NCI-H2081 treated with DMSO at 0.1 percent for 48 hours (cell line): ENCODE measurements at places on chromosomes 1 and 21.

GRCh38 chr1:45272913-45273371 is 53.8 kb upstream of the HPDL start:
- DNase-seq = no peak

- no peak for DNase-seq
Measured at GRCh38 chr1:109803901-109804331, 40.2 kb upstream of the EPS8L3 start.

DNA sequence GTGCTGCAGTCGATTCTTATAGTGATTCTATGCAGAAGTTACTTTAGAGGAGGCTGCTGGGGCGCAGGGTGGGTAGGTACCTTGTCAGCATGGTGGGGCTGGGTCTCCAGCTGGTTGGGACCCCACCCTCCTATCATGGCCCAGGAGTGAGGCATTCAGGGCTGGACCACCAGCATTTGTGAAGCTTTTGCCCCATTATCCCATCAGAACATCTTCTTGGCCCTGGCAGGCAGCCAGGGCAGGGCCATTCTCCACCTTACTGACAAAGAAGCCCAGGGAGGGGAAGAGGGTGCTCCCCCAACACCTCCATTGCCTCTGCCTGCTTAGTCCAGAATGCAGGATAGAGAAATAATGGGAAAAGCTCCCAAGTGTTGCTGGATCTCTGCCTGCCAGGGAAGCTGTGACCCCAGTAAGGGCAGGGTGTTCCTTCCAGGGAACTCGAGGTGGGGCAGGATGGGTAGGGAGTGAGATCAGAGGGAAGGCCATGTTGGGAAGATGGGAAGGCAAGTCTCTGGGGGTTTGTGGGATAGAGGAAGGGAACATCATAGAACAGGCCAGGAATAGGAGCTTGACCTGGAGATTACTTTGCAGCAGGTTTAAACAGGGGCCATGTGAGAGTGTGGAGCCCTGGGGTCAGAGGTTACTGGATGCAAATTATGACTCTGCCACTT is 16.2 kb upstream of the SLC2A1 start:
- no peak for DNase-seq

DNA sequence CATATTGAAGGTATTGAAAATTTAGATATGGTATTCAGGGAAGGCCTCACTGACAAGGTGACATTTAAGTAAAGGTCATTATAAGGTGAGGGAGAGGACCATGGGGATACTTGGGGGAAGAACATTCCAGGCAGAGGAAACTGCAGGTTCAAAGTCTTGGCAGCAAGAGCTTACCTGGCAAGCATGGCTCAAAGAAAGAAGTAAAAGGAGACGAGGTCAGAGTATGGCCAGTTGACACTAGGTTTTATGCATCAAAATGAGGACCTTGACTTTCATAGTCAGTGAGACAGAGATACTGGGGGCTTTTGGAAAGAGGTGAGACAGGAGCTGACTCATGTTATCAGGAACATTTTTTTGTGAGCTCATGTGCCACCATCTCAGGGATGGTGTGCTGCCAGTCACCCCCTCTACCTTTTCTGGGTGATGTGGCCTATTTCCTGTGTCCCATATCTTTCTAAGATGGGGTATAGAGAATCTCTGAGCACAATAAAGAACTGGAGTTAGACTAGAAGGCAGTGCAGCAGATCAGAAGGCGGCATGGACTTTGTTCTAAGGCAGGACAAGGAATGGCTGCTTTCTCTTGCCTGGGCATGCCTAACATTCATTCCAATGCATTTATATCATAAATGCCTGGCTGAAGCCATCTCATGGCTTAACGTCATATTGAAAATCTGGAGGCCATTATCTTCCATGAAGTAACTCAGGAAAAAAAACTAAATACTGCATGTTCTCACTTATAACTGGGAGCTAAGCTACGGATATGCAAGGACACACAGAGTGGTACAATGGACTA is 406.7 kb downstream of the NTNG1 start:
- DNase-seq = no peak

GRCh38 chr1:118487932-118488331 is 302.9 kb upstream of the SPAG17 start:
- no peak for DNase-seq

- no peak for DNase-seq
Measured at GRCh38 chr1:201696217-201696761, 132.7 kb upstream of the IPO9 start.

GRCh38 chr21:44931137-44931500 is 8.7 kb upstream of the SLX9 start:
- DNase-seq = no peak

GRCh38 chr1:158830904-158831507 is at the start of gene MNDA:
Gene MNDA (plus strand): TSS chr1:158831351. CDS start chr1:158842154, 10,803 bp downstream.
- DNase-seq = no peak

- no peak for DNase-seq
Measured at GRCh38 chr1:110478886-110479285, 27.9 kb downstream of the PROK1 start.

DNA sequence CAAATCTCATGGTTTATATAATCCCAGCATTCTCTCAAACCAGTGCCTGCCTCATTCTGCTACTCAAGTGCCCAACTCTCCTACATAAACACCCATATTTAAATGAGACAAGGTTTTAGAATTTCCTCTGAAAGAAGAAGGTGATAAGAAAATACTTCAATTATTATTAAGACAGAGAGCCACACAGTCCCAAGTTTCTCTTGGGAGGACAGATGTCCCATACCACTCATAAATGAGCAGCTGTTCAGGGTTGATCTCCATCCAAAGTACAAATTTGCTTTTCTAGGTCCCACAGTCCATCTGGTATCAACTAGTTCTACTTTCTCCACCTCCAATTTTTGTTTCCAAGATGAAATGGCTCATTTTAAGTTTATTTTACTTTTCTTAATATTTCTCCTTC is 11.3 kb downstream of the DCAF8 start:
- DNase-seq = no peak

DNA sequence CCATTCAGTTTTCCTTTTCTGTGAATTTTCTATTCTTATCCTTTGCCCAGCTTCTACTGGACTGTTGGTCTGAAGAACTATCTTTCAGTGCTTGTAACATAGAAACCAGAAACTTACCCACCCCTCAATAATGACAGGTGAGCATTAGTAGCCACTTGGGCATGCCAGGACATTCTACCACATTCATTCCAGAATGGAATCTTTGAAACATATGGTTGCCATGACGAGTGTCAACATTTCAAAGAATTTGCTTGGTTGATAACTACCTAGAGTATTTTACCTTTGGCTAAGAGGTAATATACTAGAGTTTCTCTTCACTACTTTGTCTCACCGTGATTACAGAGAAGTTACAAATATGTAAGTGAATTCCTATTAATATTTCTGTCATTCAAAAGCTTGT is at the start of gene MROH9:
Gene MROH9 (plus strand): TSS at position 304 of the 400 bp plus-strand sequence. CDS start 10,023 bp downstream, outside the sequence.
- no peak for DNase-seq

- no peak for DNase-seq
Measured at GRCh38 chr21:45848331-45848730, 133.2 kb upstream of the COL6A1 start.

DNA sequence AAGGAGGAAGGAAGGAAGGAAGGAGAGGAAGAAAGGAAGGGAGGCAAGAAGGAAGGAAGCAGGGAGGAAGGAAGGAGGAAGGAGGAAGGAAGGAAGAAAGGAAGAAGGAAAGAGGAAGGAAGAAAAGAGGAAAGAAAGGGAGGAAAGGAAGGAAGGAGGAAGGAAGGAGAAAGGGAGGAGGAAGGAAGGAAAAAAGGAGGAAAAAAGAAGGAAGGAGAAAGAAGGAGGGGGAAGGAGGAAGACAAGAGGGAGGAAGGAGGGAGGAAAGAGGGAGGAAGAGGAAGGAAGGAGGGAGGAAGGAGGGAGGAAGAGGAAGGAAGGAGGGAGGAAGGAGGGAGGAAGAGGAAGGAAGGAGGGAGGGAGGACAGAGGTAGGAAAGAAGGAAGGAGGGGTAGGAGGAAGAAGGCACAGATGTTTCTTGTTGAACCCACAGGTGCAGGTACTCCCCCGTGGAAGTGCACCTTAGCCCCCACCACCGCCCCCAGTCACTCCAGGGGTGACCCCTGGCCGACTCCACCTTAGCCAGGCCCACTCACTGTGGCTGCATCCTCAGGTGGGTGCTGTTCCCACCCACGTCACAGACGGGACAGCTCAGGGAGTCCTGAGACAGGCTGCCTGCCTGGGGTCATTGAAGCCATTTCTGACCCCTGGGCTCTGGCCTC is 57.9 kb upstream of the TTC34 start:
- DNase-seq = no peak

GRCh38 chr1:39230261-39231190 is 26.0 kb downstream of the MACF1 start:
- no peak for DNase-seq

GRCh38 chr1:93604411-93604810 is 77.2 kb downstream of the BCAR3 start:
- DNase-seq = no peak

DNA sequence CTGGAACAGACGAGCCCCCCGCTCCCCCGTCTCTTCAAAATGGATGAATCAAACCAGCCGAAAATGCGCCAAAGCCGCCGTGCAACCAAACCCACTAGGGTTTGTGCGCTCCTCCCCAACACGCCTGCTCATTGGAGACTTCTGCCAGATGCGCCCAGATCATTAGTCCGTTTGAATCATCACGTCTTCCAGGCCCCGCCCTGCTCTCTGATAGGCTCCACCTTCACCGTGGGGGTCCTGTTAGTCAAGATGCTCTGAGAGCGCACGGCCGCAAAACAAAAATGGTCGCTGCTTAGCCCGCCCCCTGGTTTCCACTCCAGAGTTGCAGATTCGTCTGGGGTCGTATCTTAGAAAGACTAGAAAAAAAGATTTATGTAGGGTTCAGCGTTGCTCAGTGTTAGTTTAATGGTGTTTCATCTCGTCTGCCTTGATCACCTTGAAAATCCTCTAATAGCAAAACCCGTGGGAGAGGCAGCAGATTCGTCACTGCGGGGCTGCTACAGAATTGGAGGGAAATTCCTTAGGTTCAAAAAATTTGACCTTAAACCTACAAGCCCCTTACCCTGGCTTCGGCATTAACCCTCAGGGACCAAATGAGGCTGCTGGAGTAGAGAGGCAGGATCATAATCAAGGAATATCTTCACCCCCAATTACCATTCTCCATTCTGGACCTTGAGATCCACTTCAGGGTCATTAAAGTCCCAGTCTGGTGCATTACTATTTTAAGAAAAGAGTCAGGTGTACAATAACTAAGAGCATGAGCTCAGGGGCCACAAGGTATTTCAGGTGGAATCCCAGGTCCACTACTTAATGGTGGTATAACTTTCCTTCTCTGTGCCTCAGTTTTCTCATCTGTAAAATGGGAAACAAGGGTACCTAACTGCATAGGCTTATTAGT is at the start of gene NUCKS1:
Gene NUCKS1 (minus strand): TSS at position 45 of the 898 bp plus-strand sequence. CDS start 209 bp downstream, outside the sequence.
- DNase-seq = peak; percentile 99

GRCh38 chr1:210378736-210379135 is 50.0 kb downstream of the HHAT start:
- DNase-seq = no peak

DNA sequence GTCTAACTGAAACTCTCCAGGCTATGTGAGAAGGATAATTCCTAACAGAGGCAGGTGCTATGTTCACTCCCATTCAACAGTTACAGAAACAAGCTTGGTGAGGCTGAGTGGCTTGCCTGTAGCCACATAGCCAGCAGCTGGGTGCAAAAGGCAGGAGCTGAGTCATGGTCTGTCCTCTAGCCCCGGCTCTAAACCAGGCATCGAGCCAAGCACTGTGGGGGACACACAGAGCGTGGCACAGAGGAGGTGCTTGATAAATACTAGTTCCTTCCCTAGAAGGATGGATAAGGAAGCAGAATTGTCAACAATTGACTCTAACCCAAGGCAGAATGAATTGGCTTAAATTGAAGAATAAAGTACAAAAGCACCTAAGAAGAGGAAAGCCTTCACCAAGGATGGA is 10.4 kb upstream of the KCNA2 start:
- no peak for DNase-seq

DNA sequence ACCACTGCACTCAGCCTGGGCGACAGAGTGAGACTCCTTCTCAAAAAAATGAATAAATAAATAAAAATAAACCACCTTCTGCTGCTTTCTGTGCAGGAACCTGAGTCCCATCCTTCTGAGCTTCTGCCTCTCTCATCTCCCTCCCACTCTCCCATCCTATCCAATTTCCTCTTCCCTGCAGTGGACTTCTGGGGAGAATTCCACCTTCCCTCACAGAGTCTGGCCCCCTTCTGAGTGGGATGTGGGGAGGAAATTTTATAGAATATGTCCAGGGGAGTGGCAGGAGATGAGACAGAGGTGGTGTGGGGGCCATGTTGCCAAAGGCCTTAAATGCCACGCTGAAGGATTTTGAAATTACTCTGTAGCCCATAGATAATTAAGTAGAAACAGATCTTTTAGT is 5.4 kb upstream of the EFNA1 start:
- DNase-seq = no peak

- DNase-seq = no peak
Measured at GRCh38 chr21:24369746-24370145, 1237.5 kb downstream of the MRPL39 start.

DNA sequence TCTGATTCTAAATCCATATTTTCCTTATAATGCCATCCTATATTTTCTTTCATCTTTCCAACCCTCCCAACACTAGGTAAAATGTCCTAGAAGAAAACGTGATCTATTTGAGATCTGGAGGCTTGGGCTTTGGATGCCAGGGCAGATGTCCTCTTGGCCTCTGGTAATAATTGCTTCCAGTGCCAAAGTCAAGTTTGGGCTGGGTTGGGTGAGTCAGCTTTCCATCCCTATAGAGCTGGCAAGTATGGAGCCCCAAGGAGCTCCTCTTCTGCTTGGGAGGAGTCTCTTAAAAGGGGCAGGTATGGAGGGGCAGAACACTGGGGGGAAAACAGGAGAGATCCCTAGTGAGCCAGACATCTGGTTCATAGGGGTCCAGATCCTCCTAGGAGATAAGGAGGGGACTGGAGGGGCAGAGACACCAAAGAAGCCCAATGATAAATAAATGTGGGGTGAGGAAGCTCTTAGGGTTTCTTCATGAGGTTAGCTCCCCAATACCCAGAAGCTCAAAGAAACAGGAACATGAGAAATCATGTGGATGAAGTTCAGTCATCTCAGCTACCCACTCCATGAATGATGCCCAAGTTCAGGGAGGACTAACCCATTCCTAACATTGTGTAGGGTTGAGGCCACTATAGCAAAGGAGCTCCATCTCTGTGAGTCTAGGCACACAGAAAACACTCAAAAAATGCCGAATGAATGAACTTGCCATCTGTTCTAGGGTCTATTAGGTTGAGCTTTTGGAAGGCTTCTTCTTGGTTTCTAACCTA is 3.5 kb downstream of the C1orf116 start:
- DNase-seq = no peak

GRCh38 chr1:59699227-59699847 is 115.4 kb upstream of the HOOK1 start:
- no peak for DNase-seq

- DNase-seq = no peak
Measured at GRCh38 chr1:41480204-41481108, 4.0 kb downstream of the EDN2 start.

DNA sequence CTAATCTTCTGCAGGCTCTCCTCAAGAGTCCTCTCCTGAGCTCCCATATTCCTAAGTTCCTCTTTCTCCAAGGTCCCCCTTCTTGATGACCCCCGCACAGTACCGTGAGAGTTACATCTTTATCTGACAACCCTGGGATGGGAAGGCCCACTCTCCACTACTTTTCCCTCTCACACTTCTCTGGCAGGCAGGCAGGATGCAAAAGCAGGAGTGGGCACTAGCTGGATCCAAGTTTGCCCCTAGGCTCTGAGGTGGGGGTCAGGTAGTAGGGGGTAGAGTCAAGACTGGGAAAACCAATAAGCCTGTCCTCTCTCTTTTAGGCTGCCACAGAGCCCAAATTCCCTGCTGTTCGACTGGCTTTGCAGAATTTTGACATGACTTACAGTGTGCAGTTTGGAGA is 3.9 kb downstream of the NSUN4 start:
- no peak for DNase-seq
